ENCODE measurements at places on chromosomes 13 and 19.

GRCh38 chr13:99355267-99356011 is 48.2 kb upstream of the GPR183 start:
- no peak for DNase-seq

GRCh38 chr13:59458908-59459579 is 704.7 kb downstream of the DIAPH3 start:
- no peak for DNase-seq

- DNase-seq, result no peak
These were observed 32.0 kb downstream of the ZFR2 start for GRCh38 chr19:3836887-3837286.

DNA sequence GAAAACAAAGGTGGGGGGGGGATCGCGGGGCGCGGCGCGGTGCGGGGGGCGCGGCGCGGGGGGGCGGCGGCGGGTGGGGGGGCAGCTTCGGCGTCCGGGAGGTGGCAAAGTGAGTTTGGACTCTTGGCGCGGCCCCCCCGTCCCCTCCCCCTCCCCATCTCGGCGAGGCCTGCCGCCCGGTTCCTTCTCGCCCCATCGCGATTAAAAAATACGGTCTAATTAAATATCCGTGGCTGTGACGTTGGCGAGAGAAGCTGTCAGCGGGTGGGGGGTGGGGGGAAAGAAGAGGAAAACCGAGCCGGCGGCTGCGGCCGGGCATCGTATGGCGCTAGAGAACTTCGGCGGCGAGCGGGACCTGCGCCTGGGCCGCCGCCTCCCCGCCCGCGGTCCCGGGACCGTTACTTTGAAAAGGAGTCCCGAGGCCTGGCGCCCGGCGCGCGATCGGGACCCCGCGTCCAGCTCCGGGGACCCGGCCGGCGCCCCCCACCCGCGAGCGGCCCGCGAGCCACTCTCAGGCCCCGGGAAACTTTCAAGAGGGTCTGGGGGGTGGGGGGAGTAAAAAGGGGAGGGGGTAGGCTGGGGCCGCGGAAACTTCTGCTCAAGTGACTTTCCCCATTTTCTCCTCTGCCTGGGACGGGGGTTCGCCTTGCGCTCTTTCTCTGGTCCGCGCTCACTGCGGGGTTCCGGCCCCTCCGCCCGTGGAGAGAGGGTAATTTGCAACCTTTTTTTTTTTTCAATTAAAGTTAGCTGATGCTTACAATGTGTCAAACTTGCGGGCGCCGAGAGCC is 146.3 kb upstream of the ZNF536 start:
- DNase-seq, result no peak

DNA sequence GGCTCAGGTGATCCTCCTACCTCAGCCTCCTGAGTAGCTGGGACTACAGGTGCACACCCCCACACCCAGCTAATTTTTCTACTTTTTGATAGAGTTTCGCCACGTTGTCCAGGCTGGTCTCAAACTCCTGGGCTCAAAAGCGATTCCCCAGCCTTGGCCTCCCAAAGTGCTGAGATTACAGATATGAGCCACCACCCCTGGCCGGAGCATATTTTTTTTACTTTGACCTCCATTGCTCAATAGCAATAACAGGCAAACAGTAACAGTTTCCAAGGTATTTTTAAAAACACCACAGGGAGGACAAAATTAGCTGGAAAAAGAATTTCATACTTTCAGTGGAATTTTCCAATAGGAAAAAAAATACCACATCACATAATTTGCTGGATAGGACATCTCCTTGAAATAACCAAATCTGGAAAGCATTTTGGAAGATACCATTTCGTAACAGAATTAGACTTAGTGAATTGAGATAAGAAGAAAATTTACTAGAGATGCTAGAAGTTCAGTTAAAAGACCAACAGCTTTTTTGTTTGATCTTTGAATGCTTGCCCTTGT is 5.2 kb downstream of the DUXA start:
- no peak for DNase-seq
